ENCODE measurements at places on chromosomes 13 and 19. TPM values are rescaled to one million over a fixed set of nuclear protein-coding genes. Genes with fewer than 3 reads are reported as not detected.

- DNase-seq: no peak
Observed at GRCh38 chr13:24670961-24671381, 9.2 kb upstream of the ATP12A start.

DNA sequence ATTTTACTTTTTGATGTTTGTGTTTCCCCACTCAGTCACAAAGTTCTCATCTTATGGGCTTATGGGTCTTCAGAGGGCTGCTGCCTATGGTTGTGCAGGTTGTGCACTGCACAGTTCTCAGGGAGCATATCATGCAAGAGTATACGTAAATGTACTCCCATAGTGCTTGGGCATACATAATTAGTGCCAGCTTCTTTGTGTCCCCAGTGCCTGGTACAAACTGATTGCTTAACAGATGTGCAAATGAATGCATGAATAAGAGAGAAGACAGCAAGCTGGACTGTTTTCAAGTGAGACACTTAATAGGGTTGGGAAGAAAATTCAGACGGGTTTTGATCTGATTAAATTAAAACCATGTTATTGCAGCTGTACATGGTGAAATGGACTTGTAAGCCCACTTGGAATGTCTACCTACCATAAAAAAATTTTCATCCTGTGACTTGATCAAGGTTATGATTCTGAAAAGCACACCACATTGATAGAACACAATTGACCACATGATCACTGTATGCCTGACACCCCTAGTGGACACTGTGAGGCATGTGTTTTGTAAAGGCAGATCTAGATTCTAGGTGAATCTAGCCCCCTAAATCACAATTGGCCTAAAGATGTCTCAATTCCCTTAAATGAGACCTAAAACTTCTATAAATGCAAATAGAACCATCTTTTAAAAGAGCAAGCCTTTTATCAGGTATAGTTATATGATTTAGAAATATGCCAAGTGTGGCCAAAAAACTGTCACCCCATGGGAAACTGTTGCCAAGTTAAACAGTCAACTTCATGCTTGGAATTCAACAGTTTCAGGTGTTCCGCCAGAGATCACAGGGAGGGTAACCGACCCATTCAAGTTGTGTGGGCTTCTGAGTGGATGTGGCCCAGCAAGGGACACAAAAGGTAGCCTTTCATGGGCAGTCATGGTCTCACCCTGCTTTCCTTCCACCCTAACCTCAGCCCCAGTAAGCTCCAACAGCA is 27.9 kb downstream of the FAM124A start:
- no peak for DNase-seq

GRCh38 chr13:110820322-110820721 is 94.5 kb downstream of the ANKRD10 start:
- no peak for DNase-seq

Gene FCAR
- not detected for polyA plus RNA-seq

Gene MRPL34
- 43.1 TPM for polyA plus RNA-seq

GRCh38 chr13:44237276-44237767 is 136.3 kb upstream of the SERP2 start:
- DNase-seq: peak; percentile 89

- peak; percentile 89 for DNase-seq
Observed at GRCh38 chr19:35095667-35096368, 19.8 kb upstream of the FXYD3 start.

DNA sequence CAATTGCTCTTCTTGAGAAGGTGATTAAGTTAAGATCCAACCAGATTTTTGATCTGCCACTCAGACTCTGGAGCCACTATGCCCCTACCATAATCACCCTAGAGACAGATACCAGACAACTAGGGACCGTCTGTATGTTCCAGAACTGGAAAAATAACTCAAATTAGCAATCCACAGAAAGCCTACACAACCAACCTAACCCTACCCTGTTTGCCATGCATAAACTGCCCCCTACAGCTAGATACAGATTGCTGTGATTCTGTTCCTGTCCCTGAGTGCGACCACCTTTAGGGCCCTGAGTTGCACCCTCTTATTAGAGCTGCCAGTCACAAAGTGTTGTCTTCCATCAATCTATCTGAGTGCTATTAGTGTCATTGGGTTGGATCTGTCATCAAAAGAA is 929.8 kb upstream of the SLITRK1 start:
- DNase-seq: no peak

- no peak for DNase-seq
Observed at GRCh38 chr13:106425661-106426060, 109.8 kb downstream of the EFNB2 start.

DNA sequence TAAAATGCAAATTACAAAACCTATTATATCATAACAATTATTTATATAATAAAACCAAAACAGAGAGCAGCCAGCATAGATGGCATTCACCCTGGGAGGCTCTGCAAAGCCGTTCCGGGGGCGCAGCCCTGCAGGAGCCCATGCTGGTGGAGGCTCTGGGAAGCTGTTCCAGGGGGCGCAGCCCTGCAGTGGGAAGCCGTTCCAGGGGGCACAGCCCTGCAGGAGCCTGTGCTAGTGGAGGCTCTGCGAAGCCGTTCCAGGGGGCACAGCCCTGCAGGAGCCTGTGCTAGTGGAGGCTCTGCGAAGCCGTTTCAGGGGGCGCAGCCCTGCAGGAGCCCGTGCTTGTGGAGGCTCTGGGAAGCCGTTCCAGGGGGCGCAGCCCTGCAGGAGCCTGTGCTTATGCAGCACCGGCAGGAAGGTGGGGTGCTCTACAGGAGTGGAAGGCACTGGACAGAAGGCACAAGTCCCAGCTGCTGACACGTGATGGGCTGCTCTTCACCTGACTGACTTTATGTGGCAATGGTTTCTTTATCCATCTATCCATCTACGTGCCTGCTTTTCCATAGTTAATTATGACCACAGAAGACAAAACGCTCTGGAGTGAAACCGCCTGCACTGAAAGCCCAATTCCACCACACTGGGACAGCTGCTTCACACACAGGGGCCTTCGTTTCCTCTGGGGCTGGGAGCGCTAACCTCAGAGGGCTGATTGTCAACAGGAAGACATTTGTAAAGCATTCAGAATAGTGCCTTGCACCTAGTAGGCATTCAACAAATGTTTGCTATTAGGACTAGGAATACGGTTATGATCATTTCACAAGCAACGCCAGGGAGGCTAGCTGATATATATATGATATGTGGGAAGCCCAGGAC is 23.7 kb downstream of the PCID2 start:
- DNase-seq: no peak

DNA sequence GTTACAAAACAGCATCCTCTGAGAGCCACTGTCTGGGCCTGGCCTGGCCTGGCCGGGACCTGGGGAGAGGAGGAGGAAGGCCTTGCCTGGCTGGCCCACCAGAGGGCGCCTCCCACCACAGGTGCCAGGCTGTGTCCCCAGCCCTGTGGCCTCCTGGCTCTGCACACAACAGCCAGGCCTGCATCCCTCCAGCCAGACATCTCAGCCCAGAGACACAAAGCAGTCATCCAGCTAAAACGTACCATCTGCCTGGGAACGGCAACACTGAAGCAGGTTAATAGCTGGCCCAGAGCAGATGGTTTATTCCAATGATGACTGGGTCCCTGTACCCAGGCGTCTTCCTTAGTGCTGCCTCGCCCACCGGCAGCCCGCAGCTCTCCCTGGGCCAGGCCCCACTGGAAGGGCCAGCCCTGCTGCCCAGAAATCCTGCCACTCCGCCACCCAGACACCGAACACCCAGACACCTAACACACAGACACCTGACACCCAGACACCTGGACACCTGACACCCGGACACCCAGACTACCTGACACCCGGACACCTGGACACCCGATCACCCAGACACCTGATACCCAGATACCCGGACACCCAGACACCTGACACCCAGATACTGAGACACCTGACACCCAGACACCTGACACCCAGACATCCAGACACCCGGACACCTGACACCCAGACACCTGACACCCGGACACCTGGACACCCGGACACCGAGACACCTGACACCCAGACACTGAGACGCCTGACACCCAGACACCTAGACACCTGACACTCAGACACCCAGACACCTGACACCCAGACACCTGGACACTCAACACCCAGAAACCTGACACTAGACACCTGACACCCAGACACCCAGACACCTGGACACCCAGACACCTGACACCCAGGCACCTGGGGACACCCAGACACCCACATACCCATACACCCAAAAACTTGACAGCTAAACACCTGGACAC is 20.1 kb downstream of the C19orf12 start:
- DNase-seq: peak; percentile 26

DNA sequence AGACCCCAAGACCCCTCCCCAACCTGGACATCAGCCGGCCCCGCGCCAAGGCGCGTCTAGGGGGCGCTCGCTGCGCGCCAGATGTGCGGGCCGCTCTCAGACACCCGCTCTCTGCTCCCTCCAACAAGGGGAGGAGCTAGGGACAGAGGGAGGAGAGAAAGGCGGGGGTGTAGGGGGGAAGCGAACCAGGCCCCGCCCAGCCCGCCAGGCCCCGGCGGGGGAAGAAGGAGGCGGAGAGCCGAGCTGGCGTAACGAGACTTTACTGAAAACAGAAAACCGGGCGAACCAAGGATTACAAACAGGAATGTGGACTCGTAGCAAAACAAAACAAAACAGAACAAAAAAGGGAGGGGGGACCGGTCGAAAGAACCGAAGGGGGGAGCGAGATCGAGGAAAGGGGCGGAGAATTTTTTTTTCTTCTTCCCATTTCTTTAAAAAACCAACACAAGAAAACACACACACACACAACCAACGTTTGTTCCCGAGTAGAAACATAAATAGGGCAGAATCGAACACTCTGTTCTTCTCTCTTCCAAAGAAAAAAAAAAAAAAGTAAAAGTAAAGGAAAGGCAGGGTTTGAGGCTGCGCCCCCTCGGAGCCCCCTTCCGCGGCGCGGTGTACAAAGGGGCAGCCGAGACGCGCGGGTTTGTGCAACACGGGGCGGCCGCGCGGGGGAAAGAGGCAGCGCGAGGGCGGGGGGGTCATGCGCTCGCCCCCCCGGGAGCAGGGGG is 1.7 kb downstream of the JUND start:
- peak; percentile 91 for DNase-seq

GRCh38 chr13:37788346-37788745 is 81.2 kb downstream of the TRPC4 start:
- no peak for DNase-seq

GRCh38 chr19:2217591-2217990 is 18.5 kb downstream of the PLEKHJ1 start:
- no peak for DNase-seq

- DNase-seq: peak; percentile 8
Observed at GRCh38 chr13:52892925-52893324, 44.5 kb upstream of the PCDH8 start.

GRCh38 chr13:72514146-72514545 is 213.3 kb downstream of the MZT1 start:
- no peak for DNase-seq

- DNase-seq: no peak
Observed at GRCh38 chr19:50518091-50519005, 4.6 kb upstream of the ASPDH start.

Gene CACNA1A
- 0.02 TPM for polyA plus RNA-seq

Gene KIR3DL2
- polyA plus RNA-seq: not detected

- peak; percentile 2 for DNase-seq
Observed at GRCh38 chr13:71460211-71460610, 406.8 kb downstream of the DACH1 start.

Gene CCL25
- not detected for polyA plus RNA-seq

- peak; percentile 99 for DNase-seq
Observed at GRCh38 chr19:44741841-44742329, 6.6 kb upstream of the BCL3 start.

Gene NXNL1
- polyA plus RNA-seq: not detected

Gene ZSCAN4
- polyA plus RNA-seq: 0.12 TPM

- DNase-seq: no peak
Observed at GRCh38 chr13:24668511-24668910, 11.7 kb upstream of the ATP12A start.

DNA sequence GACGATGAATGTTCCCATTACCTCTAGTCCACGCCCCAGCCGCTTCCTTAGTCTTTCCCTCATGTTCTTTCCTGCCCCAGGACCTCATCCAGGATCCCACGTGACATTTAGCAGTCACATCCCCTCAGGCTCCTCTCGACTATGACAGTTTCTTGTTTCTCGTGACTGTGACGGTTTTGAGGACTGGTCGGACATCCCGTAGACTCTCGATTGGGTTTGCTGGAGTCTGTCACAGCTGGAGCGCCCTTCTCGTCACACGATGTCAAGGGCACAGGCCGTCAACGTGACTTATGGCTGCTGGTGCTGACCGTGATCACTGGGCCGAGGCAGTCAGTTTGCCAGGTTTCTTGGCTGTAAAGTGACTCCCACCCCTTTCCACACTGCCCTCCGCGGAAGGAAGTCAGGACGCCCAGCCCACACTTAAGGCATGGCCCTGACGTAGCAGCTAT is 22.8 kb downstream of the ELAVL1 start:
- no peak for DNase-seq
